Tracheal epithelial cell (primary cell): ENCODE measurements at places on chromosomes 11 and 22. TPM values are rescaled to one million over a fixed set of nuclear protein-coding genes. Genes with fewer than 3 reads are reported as not detected.

Gene OVOL1
- 8.1 and 61.7 TPM in 2 replicates for total RNA-seq

Gene CCDC87
- total RNA-seq: 0.48 TPM in 1 of 2 replicates, not detected in the other

Gene ZC3H12C
- 9.0 and 19.3 TPM in 2 replicates for total RNA-seq

Gene UCP3
- not detected in 2 replicates for total RNA-seq

Gene CASP1
- 16.2 and 34.5 TPM in 2 replicates for total RNA-seq

Gene CCDC116
- total RNA-seq: 0.24 TPM in 1 of 2 replicates, not detected in the other

Gene FAT3
- 0.21 and 1.9 TPM in 2 replicates for total RNA-seq

Gene SLC22A8
- not detected in 2 replicates for total RNA-seq

Gene TH
- total RNA-seq: 0.48 TPM in 1 of 2 replicates, not detected in the other

Gene DEFB131B
- total RNA-seq: not detected in 2 replicates

Gene USP35
- 3.4 and 7.5 TPM in 2 replicates for total RNA-seq

Gene OTOG
- total RNA-seq: under 0.01 TPM in 1 of 2 replicates, not detected in the other

Gene C11orf42
- not detected in 2 replicates for total RNA-seq

Gene MRGPRX3
- total RNA-seq: 2.4 TPM in 1 of 2 replicates, not detected in the other

Gene MAPK8IP2
- total RNA-seq: 0.43 and 0.48 TPM in 2 replicates

Gene GGTLC3
- not detected in 2 replicates for total RNA-seq

Gene MUC6
- total RNA-seq: not detected in 2 replicates

Gene TTC36
- total RNA-seq: 1.1 and 1.7 TPM in 2 replicates

Gene TEX12
- total RNA-seq: not detected in 2 replicates

Gene NRXN2
- total RNA-seq: not detected in 2 replicates

Gene MMP11
- total RNA-seq: 3.4 TPM in 2 replicates

Gene KIF18A
- 0.43 and 1.7 TPM in 2 replicates for total RNA-seq

Gene OR5AP2
- not detected in 2 replicates for total RNA-seq

Gene SCUBE2
- total RNA-seq: not detected in 2 replicates

Gene CHRM1
- not detected in 2 replicates for total RNA-seq

Gene SLC22A6
- total RNA-seq: not detected in 2 replicates

Gene CDHR5
- not detected in 2 replicates for total RNA-seq

Gene TKFC
- total RNA-seq: 20.0 and 22.2 TPM in 2 replicates

Gene SHANK3
- 1.5 and 2.7 TPM in 2 replicates for total RNA-seq

Gene LRRN4CL
- under 0.01 and 0.21 TPM in 2 replicates for total RNA-seq

Gene ADAMTS15
- total RNA-seq: 0.21 and 0.24 TPM in 2 replicates

Gene PGM2L1
- total RNA-seq: 0.64 and 8.7 TPM in 2 replicates

Gene AIFM3
- total RNA-seq: 1.9 and 3.0 TPM in 2 replicates

Gene LRRC74B
- total RNA-seq: not detected in 2 replicates

Gene HINFP
- 13.0 and 27.5 TPM in 2 replicates for total RNA-seq

Gene CEP126
- total RNA-seq: 0.24 and 1.1 TPM in 2 replicates

Gene THY1
- total RNA-seq: 0.21 and 2.4 TPM in 2 replicates

Gene XKR3
- total RNA-seq: not detected in 2 replicates

Gene SGSM1
- total RNA-seq: not detected in 2 replicates

Gene GLYATL1
- under 0.01 and 0.24 TPM in 2 replicates for total RNA-seq

Gene ABCC8
- not detected in 2 replicates for total RNA-seq

Gene FOLR1
- 2.1 and 5.3 TPM in 2 replicates for total RNA-seq

Gene FOLH1
- total RNA-seq: 0.21 TPM in 1 of 2 replicates, not detected in the other

Gene SCGB1C1
- total RNA-seq: not detected in 2 replicates

Gene SPATA19
- not detected in 2 replicates for total RNA-seq

Gene IGSF22
- total RNA-seq: 0.24 and 0.43 TPM in 2 replicates

Gene DNAL4
- 17.8 and 39.6 TPM in 2 replicates for total RNA-seq

Gene APLNR
- not detected in 2 replicates for total RNA-seq

Gene MRGPRF
- total RNA-seq: under 0.01 TPM in 1 of 2 replicates, not detected in the other

Gene HEPN1
- total RNA-seq: 0.24 TPM in 1 of 2 replicates, not detected in the other

Gene OR8G1
- total RNA-seq: not detected in 2 replicates

Gene DDI1
- total RNA-seq: not detected in 2 replicates

Gene CYP2D6
- 0.24 and 0.85 TPM in 2 replicates for total RNA-seq

Gene ZNF408
- 4.9 and 9.4 TPM in 2 replicates for total RNA-seq
